ENCODE measurements at places on chromosomes 4 and X.

DNA sequence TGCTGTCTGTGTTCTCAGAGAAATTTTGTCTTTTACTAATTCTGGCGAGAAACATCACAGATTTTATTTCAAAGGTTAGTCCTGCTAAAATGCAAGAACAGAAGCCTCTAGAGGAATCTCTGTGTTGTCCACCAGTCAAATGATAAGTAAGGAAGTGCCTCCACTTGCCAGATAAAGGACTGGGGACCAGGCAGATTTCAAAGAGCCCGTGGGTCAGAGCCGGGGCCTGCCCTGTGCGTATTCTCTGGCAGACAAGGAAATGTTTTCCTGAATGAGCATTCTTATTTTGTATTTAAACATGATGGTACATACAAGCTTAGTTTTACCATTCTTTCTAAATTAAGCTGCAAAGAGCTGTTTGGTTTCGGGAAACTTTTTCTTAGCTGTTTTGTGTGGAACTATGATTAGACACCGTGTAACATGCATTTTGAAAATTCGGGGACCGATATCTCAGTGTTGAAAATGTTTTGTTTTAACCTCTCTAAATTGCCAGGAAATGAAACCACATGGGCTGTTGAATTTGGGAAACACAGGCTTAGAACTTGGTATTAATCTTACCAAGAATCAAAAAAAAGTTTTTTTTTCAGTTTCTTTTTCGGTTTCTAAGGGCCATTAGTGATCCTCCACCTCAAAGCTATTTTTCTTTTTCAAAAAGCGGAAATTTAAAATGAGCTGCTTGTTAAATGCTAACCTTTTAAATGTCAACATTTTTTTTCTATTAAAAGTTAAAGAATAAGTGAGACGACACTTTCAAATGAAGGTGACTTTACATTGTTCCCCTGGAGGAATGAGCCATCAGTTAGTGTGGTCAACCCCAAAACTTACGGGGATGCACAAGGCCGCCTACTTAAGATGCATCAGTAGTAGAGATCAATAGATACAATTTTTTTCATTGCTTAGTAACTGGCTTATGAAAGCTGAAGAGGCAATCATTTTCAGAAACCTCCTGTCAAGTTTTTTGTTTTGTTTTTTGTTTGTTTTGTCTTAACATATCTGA, 89.6 kb upstream of the MTM1 start:
- DNase-seq, result no peak

DNA sequence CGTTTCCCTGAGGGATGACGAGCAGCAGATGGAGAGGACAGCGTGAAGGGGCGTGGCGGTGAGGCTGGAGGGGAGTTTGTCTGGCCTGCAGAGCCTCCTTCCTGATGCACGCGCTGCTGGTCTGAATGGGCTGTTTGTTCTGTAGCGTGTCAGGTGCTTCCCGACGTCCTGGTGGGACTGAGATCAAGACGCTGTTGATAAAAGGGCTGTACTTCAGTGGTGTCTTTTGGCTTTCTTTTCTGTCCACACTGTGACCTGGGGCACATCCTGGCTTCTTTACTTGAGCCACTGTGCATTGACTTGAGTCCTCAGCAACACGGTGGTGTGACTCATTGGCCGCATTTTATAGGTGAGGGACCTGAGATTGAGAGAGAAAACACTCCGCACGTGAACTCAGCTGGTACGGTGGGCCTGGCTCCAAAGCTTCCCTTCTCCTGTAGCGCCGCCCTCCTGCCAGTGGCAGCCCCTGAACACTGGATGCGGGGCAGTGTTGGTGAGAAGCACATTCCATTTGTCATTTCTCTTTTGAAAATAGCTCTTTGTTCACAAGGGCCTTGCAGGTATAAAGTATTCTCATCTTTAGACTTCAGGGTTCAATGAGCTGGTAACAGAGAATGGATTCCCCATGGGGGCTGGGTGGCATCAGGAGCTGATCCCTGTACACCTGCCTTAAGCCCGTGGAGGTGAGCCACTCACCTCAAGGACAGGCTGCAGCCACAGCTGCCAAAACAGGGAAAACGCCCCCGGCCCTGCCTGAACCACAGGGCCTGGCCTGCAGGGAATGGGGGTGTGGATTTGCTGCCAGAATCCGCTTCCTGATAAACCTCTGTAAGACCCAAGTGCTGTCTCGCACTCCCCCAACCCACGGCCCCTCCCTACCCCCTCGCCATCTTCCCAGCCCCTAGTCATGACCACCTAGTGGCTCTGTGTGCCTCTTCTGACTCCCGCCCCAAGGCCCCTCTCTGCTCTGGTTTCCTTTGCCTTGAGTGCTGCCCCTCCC, 29.2 kb downstream of the NSG1 start:
- no peak for DNase-seq

DNA sequence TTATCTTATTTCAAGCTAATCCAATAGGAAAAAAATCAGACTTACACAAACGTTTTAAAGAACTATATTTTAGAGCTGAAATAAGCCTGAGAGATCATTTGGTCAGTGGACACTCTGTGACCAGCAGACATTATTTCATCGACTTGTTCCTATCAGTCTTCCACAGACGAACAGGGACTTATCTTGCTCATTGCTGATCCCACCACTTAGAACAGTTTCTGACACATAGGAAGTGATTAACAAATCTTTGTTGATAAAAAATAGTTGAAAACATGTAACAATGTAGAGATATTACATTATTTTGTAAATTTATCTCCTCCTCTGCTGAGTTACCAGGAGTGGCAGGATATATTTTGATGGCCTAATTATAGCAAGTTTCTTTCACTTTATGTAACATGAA, 65.8 kb downstream of the TAPT1 start:
- no peak for DNase-seq

DNA sequence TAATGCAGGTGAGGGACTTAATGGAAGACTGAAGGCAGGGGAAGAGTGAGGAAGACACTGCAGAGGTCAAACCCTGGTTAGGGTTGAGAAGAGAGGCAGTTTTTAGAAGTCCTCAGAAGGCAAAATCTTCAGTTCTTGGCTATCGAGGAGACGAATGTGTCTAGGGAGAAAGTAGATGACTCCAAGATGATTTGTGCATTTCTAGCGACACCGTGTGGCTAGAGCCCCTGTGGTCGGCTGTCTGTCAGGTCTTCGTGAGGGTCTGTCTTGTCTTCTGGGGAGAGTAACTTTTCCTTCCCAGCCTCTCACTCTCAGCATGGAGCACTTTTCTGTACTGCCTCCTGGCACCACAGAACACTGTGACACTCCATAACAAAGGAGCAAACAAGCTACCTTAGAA, 458.1 kb downstream of the STIM2 start:
- peak; percentile 8 for DNase-seq

GRCh38 chrX:97402903-97403302, 519.2 kb downstream of the RPA4 start:
- no peak for DNase-seq

GRCh38 chr4:141814499-141814898, 178.1 kb downstream of the IL15 start:
- no peak for DNase-seq

GRCh38 chr4:173410079-173410478, 11.2 kb upstream of the SCRG1 start:
- no peak for DNase-seq

DNA sequence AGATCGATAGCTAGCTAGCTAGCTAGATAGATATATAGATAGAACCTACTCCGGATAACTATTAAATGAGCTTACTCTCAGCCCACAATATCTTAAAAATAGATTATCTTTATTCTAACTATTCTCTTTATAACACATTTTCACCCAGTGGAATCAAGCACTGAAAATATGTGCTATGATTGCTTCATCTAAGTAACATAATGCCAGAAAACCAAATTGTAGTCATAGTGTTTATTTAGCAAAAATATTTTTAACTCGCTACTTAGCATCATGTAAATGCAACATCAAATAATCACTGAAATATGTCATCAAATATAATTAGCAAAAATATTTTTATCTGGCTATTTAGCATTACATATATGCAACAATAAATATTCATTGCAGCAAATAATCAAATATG, 1.5 kb downstream of the TMEM156 start:
- DNase-seq, result peak; percentile 33

DNA sequence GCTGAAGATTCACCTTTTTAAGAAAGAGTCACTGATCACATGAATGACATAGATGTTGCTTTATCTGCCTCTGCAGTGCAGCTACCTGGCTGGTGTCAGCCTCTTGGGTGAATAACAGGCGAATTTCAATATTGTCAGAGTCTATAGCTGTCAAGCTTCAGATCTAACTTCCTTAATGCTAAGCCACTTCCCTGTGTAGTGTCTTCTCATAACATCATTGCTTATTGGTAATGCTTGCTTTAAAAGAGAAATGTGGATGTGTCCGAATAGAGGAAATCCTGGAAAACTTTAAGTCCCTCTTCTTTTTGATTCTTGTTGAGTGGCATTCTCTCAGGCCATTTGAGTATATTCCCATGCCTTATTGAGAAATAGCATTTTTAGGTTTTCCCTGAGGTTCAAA, 7.3 kb upstream of the IGFBP7 start:
- DNase-seq, result no peak

Data from fibroblast of skin of back (primary cell).